ENCODE measurements at places on chromosomes 16 and 17.

DNA sequence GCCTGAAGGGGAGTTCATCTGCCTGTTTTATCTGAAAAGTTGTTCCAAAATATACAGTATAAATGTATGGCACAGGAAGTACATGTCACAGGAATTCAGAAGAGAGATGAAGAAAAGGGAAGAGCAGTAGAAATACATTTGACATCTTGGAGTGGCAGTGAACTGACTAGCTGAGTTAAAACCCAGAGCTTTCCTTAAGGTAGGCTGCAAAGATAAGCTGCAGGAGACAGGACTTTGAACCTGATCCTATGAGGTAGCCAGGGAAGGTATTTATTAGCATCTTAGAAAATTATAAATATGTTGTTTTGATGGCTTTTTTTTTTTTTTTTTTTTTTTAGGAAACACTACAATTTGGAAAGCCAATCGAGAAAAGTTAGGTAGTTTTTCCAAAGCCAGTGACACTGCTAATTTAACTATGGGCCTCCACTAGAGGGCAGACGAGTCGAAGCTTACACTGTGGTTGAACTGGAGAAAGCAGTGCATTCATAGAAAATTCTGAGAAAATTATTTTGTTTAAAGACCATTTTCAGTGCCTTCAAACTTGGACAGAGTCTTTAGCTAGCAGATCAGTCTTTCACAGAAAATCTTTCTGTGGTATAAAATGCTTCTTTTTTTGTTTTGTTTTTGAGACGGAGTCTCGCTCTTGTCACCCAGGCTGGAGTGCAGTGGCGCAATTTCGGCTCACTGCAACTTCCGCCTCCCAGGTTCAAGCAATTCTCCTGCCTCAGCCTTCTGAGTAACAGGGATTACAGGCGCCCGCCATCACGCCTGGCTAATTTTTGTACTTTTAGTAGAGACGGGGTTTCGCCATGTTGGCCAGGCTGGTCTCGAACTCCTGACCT lies 122.3 kb downstream of the SSH2 start:
- peak; percentile 87 for DNase-seq

- no peak for DNase-seq
Measured at GRCh38 chr17:78504156-78504925, 72.9 kb downstream of the DNAH17 start.

DNA sequence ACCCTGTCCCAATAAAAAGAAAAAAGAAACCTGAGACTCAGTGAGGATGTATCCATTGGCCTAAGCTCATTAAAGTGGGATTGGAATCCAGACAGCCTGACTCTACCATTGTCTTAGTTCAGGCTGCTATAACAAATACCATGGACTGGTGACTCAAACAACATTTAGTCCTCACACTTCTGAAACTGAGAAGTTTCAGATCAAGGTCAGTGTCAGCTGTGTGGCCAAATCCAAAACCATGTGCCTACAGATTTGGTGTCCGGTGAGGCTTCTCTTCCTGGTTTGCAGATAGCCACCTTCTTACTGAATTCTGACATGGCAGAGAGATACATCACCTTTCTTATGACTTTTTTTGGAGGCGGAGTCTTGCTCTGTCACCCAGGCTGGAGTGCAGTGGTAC lies 53.3 kb upstream of the KDM8 start:
- DNase-seq = no peak

- DNase-seq = no peak
Measured at GRCh38 chr16:51886456-51886855, 660.5 kb downstream of the TOX3 start.

GRCh38 chr17:6699997-6700947 lies 12.9 kb downstream of the SLC13A5 start:
- DNase-seq = no peak

GRCh38 chr16:88208112-88208511 lies 174.6 kb upstream of the ZNF469 start:
- no peak for DNase-seq

GRCh38 chr16:89179656-89180315 lies 8.2 kb downstream of the CDH15 start:
- DNase-seq = no peak

DNA sequence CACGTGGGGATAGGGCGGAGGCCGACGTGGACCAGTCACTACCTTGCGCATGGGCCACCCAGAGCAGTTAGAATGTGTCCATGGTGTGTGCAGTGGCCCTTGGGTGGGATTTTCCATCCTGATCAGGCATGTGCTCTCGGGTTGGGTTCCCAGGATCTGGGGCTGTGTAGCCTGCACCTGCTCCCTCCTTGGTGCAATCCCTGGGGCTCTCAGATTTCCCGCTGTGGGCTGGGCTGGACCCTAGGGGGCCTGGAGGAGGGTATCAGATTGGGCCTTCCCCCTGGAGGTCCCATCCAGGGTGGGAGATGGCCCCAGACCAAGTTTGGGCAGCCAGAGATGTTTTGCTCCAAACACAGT lies 1.3 kb downstream of the SMTNL2 start:
- DNase-seq = no peak

DNA sequence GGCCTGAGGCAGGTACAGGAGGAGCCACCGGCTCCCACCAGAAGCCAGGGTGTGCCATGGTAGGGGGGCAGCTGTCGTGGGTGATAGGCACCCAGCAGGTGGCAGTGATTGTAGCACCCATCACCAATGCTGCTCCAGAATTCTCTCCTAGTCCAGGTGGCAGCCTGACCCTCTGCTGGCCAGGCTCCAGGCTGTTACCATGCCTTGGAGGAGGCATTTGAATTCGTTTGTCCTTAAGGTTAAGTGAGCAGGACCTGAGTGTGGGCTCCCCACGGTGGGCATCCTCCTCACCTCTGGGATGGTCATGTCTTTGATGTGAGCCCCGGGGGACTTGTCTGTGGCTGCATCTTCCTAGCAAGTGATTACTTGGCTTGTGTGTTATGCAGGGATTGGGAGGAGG lies 59.4 kb downstream of the RGS9 start:
- no peak for DNase-seq

DNA sequence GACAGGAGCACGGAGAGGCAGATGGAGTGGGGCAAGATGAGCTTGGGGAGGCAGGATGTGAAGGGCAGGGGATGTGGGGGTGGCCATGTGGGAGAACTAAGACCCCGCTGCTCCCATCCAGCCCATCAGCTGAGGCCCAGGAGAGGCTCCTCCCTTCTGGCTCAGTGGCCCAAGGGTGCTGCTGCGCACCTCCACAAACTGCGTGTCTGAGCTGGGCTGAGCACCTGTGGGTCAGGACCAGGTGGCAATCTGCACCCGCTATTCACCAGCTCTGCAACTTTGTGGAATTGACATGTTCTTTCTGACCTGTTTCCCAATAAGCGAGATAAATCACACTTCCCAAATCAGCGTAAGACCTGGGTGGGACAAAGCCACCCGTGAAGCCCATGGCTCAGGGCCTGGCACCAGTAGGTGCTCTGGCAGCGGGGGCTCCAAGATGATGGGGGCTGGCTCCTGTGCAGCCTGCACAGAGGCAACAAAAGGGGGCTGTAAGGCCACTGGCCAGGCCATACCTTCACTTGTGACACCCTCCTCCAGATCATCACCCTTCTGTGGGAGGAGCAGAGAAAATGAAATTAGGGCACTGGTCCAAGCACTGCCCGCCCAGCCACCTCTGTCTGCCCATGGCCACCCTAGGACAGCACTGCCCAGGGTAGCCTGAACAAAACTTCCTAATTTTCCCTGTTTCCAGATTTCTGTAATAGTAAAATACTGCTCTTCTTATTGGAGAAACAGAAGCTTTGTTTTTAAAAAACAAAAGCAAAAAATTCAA lies 11.7 kb upstream of the SREBF1 start:
- DNase-seq = no peak

- no peak for DNase-seq
Measured at GRCh38 chr17:78715876-78716275, 66.2 kb downstream of the CYTH1 start.

GRCh38 chr17:17018612-17019429 lies 23.4 kb upstream of the MPRIP start:
- DNase-seq = no peak

GRCh38 chr17:75848523-75849278 lies 4.5 kb upstream of the UNC13D start:
- peak; percentile 47 for DNase-seq

- DNase-seq = peak; percentile 51
Measured at GRCh38 chr17:57486882-57487301, 230.6 kb downstream of the MSI2 start.

DNA sequence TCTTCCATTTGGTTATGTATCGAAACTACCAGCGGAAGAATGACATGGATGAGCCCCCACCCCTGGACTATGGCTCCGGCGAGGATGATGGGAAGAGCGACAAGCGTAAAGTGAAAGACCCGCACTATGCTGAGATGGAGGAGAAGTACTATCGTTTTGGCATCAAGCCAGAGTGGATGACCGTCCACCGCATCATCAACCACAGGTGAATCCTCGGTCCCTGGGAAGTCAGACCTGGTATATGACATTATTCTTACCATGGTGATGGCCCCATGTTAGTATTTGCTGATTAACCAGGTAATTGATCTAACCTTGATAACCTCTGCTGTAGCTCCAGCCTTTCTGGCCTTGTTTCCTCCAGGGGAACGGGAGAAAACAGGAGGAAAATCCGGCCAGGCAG lies 8.5 kb downstream of the CHD3 start:
- no peak for DNase-seq

DNA sequence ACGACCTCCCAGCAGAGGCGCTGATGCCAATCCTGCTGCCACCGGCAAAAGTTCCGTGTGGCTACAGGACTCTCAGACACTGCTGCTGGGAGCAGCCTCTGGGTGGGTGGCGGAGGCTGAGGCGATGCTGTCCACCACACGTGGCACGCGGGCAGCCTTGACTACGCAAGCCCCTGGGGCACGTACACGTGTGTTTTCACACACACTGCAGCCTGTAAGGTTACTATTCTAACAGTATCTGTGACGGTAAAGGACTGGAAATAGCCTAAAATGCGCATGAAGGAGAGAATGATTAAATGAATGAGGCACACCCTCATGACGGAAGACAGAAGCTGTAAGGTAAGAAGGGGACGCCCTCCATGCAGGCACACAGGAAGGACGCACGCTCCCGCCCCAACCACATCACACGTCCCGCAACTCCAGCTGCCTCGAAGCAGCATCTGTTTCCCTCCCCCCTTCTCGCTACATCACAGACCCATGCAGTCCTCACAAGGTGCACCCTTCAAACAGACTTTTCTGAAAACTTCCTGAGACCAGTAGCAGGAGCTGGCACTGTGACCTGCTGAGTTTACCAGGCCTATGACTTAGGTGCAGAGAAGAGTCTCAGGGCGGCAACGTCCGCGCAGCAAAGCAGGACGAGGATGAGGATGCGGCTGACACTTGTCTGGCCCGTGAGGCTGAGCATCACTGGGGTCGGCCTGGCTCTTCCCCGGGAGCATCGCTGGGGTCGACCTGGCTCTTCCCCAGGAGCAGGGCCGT lies 28.7 kb upstream of the FASN start:
- DNase-seq = no peak

DNA sequence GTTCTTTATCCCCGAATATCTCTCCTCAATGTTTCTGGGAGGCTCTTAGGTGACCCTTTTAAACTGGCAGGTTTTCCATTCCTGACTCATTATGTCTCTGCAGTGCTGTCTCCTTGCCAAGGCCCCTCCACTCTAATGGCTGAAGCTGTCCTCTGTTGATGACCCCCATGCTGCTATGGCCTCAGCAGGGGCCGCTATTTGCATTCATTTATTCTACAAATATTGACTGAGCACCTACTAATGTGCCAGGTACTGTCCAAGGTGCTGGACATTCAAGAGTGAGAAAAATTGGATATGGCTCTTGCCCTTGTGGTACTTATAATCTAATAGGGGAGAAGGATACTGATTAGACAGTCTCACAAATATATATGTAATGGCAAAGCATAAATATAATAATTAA lies 55.4 kb downstream of the GP2 start:
- no peak for DNase-seq

GRCh38 chr16:85306071-85306792 lies 194.0 kb upstream of the CIBAR2 start:
- peak; percentile 78 for DNase-seq

- DNase-seq = no peak
Measured at GRCh38 chr17:28381141-28381825, 9.8 kb downstream of the SARM1 start.

DNA sequence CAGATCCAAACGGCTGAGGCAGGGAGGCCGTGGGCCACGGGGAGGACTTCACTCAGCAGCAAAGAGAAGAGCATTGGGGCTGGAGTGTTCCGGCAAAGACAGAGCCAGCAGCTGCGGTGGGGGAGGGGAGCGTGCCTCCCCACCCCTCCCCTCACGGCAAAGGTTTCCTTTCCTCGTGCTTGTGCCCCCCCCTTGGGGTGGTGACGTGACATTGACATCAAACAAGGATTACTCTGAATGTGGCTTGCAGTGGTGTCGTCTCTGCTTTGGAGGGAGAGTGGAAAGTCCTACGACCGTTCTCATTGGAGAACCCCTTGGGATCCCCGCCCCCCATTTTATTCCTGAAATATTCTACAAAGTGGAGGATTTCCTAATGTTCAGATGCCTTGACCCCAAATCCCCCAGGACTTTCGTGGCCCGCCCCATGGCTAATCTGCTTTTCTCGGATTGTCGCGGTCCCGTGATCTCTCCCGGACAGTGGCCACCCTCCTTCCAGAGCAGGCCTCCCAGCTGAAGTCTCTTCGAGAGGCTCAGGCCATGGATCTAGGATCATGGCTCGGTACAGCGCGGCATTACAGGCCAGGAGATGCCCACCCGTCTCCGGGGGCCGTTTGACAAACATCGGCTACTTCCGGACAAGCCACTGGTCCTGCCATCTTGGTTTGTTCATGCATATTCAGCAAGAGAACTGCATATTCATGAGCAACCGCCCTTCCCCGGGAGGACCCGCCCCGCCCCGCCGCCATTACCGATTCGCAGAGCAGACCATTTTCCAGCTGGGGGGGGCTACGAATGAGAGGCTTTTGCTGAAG lies 705 bp upstream of the POLR2A start:
- DNase-seq = peak; percentile 74

DNA sequence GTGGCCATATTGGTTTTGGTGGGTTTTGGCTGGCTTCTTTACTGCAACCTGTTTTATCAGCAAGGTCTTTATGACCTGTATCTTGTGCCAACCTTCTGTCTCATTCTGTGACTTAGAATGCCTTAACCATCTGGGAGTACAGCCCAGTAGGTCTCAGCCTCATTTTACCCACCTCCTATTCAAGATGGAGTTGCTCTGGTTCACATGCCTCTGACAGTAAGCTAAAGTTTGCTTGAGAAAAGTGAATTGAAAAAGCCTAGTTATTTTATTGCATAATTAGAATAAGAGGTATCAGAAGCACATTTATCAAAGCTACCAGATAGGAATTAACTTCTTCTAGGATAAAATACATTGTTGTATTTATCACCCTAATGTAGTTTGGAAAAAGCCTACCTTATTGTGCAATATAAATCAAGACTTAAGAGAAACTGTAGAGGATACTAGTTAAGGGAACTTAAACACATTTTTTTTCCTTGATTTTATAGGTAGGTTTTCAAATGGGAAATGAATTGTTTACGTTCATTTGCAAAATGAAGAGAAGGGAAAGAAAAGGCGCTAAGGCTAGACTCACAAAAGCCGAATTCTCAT lies 202.3 kb upstream of the KCNJ16 start:
- no peak for DNase-seq
